ENCODE measurements at places on chromosomes 16 and 17. TPM values are rescaled to one million over a fixed set of nuclear protein-coding genes. Genes with fewer than 3 reads are reported as not detected.

USP7 gene
- 83.4 TPM for total RNA-seq

GP2 gene
- 2.4 TPM for total RNA-seq

EPN3 gene
- 0.22 TPM for total RNA-seq

TPSG1 gene
- total RNA-seq: not detected

HOXB13 gene
- total RNA-seq: not detected

TP53TG3F gene
- not detected for total RNA-seq

KRTAP4-1 gene
- total RNA-seq: not detected

KRTAP3-2 gene
- total RNA-seq: not detected

TNFRSF13B gene
- total RNA-seq: not detected

ARL5C gene
- not detected for total RNA-seq

KRTAP9-3 gene
- total RNA-seq: not detected

ABCA3 gene
- 14.9 TPM for total RNA-seq

C16orf96 gene
- not detected for total RNA-seq

SERPINF2 gene
- 6.1 TPM for total RNA-seq

MT4 gene
- total RNA-seq: not detected

PIK3R5 gene
- total RNA-seq: 17.8 TPM

HIRIP3 gene
- 26.7 TPM for total RNA-seq

CDRT15L2 gene
- not detected for total RNA-seq

CACNG5 gene
- not detected for total RNA-seq

DHX58 gene
- 17.6 TPM for total RNA-seq

CHTF18 gene
- total RNA-seq: 24.9 TPM

CTRB1 gene
- total RNA-seq: 0.59 TPM

EIF3C gene
- 232 TPM for total RNA-seq

RNF112 gene
- 1.6 TPM for total RNA-seq

ABCC11 gene
- not detected for total RNA-seq

KCNJ12 gene
- total RNA-seq: 2.4 TPM

CORO1A gene
- 35.0 TPM for total RNA-seq

RAPGEFL1 gene
- total RNA-seq: 6.1 TPM

TBC1D3C gene
- total RNA-seq: not detected

SLFN14 gene
- total RNA-seq: not detected

ODAD4 gene
- 5.2 TPM for total RNA-seq

OR1A1 gene
- not detected for total RNA-seq

C16orf74 gene
- not detected for total RNA-seq

CA7 gene
- not detected for total RNA-seq

NOG gene
- total RNA-seq: 42.8 TPM

KLHL10 gene
- total RNA-seq: not detected

DCUN1D3 gene
- total RNA-seq: 28.8 TPM

TBC1D3E gene
- not detected for total RNA-seq

ASPHD1 gene
- 5.5 TPM for total RNA-seq

CSH2 gene
- not detected for total RNA-seq

CCL17 gene
- not detected for total RNA-seq

All from tibial nerve (tissue), 4 donors.